Naive thymus-derived CD8-positive, alpha-beta T cell (primary cell): ENCODE measurements at places on chromosomes 11 and 22. TPM values are rescaled to one million over a fixed set of nuclear protein-coding genes. Genes with fewer than 3 reads are reported as not detected.
A peak's percentile ranks its signal among the peaks of the same experiment; 100 is the strongest.

GRCh38 chr11:64790205-64791095 is 12.1 kb upstream of the SF1 start:
- H3K36me3 ChIP-seq = peaks cover 26% of the 10 kb centered on the region
- H3K27ac ChIP-seq = no peak overlapping the region
- peaks cover 30% of the 10 kb centered on the region for H3K4me1 ChIP-seq
- no peaks in the 10 kb centered on the region for H3K27me3 ChIP-seq
- no peak overlapping the region for H3K4me3 ChIP-seq
- DNase-seq = no peak

DNA sequence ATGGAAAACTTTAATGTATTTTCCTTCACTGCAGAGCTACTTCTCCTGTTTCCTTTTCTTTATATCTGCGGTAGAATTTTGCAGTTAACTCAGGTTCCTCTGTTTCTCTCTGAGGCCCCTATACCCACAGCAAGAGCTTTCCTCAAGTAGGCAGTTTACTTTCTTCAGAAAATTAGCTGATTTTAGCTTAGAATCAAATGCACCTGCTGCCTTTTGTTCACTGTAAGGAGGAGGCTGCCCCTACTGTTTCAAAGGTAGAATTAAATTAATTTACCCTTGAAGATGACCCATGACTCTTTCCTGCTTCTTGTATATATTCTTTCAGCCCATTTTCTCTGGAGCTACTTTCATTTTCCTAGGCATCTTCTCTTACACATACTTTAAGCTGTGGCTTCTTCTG is 68.7 kb upstream of the GDPD4 start:
- H3K36me3 ChIP-seq = peaks cover 57% of the 10 kb centered on the region
- H3K27ac ChIP-seq = no peak overlapping the region
- peaks cover 10% of the 10 kb centered on the region for H3K4me1 ChIP-seq

DNA sequence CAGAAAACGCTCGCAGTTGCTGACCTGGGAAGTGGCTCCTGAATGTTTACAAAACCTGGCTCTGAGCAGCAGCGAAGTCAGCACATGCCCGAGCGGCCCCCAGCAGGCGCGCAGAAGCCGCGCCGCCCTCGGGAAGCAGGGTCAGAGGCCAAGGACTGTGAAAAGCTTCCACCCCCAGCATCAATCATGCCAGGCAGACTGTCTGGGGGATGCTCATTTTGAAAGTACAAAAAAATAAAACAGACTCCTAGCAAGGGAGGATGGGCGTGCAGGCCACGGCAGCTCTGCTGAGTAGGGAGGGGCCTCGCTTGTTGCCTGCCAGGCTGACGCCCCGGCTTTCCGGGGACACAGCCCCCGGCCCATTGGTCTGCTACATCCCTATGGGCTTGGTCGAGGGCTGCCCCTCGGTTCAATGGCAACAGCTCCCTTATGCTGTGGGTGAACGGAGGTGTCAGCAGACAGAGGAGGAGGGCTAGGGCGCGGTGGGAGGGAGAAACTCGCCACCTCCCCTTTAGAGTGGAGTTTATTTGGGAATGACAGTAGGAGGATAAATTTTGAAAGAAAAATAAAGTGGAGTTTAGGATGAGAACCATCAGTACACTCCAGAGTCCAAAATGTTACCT is 37.7 kb upstream of the GNB1L start:
- H3K36me3 ChIP-seq = peaks cover 2% of the 10 kb centered on the region
- peaks cover 36% of the 10 kb centered on the region for H3K4me1 ChIP-seq
- peak overlapping the region; percentile 88 for H3K4me3 ChIP-seq
- H3K27me3 ChIP-seq = no peaks in the 10 kb centered on the region
- H3K27ac ChIP-seq = peak overlapping the region; percentile 99

- H3K4me1 ChIP-seq = peaks cover 6% of the 10 kb centered on the region
- H3K27me3 ChIP-seq = peaks cover 90% of the 10 kb centered on the region
- H3K4me3 ChIP-seq = peak within 1 kb of the TSS; percentile 65
- no peak within 1 kb of the TSS for H3K27ac ChIP-seq
Observed at GRCh38 chr11:8263769-8264410, at the start of gene LMO1. Gene LMO1 (minus strand): TSS chr11:8263878. CDS start chr11:8263362, 516 bp downstream.

- DNase-seq = no peak
- no peaks in the 10 kb centered on the region for H3K36me3 ChIP-seq
- no peak overlapping the region for H3K4me3 ChIP-seq
- peaks cover 4% of the 10 kb centered on the region for H3K27me3 ChIP-seq
- no peak overlapping the region for H3K27ac ChIP-seq
- H3K4me1 ChIP-seq = no peaks in the 10 kb centered on the region
Observed at GRCh38 chr11:122146475-122146874, 30.5 kb upstream of the BLID start.

DNA sequence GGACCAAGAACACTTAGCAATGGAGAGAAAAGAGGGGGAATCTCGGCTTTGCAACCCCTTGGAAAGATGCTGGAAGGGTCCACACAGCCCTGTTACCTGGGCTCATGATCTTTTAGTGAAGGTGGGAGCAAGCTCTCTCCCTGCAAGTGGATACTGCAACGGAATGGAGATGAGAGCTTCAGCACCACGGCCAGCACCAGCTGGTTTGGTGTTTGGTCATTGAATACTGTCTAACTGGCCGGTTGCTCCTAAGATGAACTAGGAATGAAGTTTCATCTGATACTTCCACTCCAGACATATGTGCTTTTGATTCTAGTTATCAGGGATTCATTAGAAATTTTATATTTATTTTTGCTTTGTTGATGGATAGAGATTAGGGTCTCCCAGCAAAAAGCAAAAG is 16.3 kb downstream of the HTR3A start:
- H3K4me1 ChIP-seq = no peaks in the 10 kb centered on the region
- H3K27me3 ChIP-seq = peaks cover 8% of the 10 kb centered on the region
- DNase-seq = peak; percentile 6
- H3K4me3 ChIP-seq = no peak overlapping the region
- H3K27ac ChIP-seq = no peak overlapping the region
- H3K36me3 ChIP-seq = no peaks in the 10 kb centered on the region

- no peaks in the 10 kb centered on the region for H3K36me3 ChIP-seq
- H3K27ac ChIP-seq = no peak overlapping the region
- peaks cover 12% of the 10 kb centered on the region for H3K27me3 ChIP-seq
- no peak overlapping the region for H3K4me3 ChIP-seq
- H3K4me1 ChIP-seq = no peaks in the 10 kb centered on the region
Observed at GRCh38 chr22:37026325-37026724, 6.8 kb downstream of the MPST start.

GRCh38 chr11:60158636-60159035 is 24.2 kb downstream of the MS4A6A start:
- H3K4me1 ChIP-seq = peaks cover 2% of the 10 kb centered on the region
- no peaks in the 10 kb centered on the region for H3K36me3 ChIP-seq
- no peak overlapping the region for H3K4me3 ChIP-seq
- no peak overlapping the region for H3K27ac ChIP-seq

MFNG gene
- polyA plus RNA-seq = 401 TPM

GRCh38 chr11:22389526-22390282 is 51.5 kb downstream of the SLC17A6 start:
- no peak overlapping the region for H3K4me3 ChIP-seq
- no peaks in the 10 kb centered on the region for H3K4me1 ChIP-seq
- H3K27ac ChIP-seq = no peak overlapping the region
- no peak for DNase-seq
- H3K36me3 ChIP-seq = no peaks in the 10 kb centered on the region
